Right lobe of liver (tissue), 6 donors: ENCODE measurements at places on chromosomes 1 and 21. TPM values are rescaled to one million over a fixed set of nuclear protein-coding genes. Genes with fewer than 3 reads are reported as not detected.

The DNM3 gene
- total RNA-seq, result 0.90 TPM

GRCh38 chr1:228396770-228397662 is 9.6 kb downstream of the TRIM11 start:
- DNase-seq, result peak; percentile 12

GRCh38 chr1:39378377-39378776 is 113.1 kb upstream of the BMP8A start:
- DNase-seq, result no peak

GRCh38 chr21:35217504-35218060 is 168.5 kb upstream of the RUNX1 start:
- no peak for DNase-seq

The UMODL1 gene
- 1.2 TPM for total RNA-seq

DNA sequence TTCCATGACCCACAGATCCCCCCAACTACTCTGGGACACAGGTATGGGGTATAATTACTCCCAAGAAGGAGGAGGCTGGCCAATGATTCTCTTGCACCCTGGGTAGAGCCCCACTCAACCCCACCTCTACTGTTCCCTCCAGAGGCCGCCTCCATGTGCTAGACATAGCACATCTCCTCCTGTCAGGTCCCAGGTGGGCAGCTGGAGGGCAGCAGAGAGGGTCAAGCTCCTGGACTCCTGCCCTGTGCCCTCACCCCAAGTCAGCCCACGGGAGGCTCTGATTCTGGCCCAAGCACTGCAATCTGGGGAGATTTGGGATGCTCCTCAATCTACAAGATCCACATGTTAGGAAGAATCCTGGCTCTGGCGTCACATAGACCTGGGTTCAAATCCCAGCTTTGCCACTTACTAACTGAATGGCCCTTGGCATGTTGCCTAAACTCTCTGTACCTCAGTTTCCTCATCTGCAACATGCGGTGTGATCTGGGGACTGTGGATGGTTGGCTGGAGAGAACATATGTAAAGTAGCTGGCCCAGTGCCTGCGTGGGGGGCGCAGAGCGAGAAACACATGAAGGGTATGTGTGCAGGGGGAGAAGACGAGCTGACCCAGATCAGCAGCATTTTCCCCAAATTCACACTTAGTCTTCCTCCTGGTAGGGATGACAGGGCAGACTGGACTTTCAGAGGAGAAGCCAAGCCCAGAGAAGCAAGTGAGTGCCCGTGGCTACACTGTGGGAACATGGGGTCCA is 23.2 kb downstream of the TNNT2 start:
- peak; percentile 22 for DNase-seq

DNA sequence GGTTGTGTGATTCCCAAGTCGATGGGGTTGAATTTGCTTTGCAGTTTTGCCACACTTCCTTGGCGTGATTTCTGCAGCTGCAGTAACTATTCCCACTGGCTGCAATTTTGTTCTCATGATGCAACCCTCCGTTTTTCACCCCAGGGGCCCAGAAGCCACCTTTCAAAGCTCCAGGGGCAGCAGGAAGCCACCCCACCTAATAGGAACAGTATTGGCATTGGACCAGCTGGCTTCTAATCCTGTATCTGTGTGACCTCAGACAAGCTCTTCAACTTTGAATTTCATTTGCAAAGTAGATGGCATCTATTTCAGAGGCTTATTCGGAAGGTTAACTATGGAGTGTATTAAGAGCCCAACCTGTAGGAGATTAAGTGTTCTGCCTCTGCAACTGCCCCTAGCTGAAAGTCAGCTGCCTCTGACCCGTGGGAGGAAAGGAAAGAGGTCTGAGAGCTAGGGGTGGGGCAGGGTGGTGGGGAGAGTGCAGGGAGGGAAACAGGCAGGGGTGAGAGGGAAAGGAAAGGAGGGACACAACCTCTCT is 12.6 kb downstream of the C1orf115 start:
- DNase-seq, result no peak

The LPAR3 gene
- total RNA-seq, result not detected
